Skin of body (tissue), 3 donors: ENCODE measurements at places on chromosomes 4 and X. TPM values are rescaled to one million over a fixed set of nuclear protein-coding genes. Genes with fewer than 3 reads are reported as not detected.

The PPEF2 gene
- total RNA-seq, result 0.10 TPM

The ADRA2C gene
- total RNA-seq, result 0.79 TPM

The HSFX1 gene
- 0.79 TPM for total RNA-seq

The XAGE1B gene
- total RNA-seq, result not detected

The APLN gene
- 2.4 TPM for total RNA-seq

The CT45A1 gene
- not detected for total RNA-seq
